Stimulated activated CD8-positive, alpha-beta memory T cell treated with anti-CD3 and anti-CD28 coated beads, Interleukin-15, amount 100 ng/mL, for 48 hours (primary cell): ENCODE measurements at places on chromosomes 16 and 17.

DNA sequence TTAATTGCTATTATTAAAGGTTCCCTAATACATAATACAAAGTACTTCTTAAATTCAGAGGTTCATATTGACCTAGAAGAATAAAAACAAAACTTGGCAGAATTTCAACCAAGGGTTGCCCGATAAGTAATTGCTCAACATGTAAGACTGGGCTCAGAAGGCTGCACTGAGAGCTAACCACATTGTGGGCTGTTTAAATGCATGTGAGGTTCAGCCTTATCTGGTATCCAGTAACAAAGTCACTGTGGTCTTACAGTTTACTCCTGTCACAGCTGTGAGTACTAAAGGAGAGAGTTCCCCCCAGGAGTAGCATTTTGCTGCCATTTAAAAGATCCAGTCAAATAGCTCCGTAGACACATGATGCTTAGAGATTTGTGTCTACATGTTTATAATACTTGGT is 1.6 kb upstream of the DHRS11 start:
- no peak for DNase-seq

- DNase-seq = no peak
Observed at GRCh38 chr17:7897090-7897489, 8.5 kb downstream of the CHD3 start.

DNA sequence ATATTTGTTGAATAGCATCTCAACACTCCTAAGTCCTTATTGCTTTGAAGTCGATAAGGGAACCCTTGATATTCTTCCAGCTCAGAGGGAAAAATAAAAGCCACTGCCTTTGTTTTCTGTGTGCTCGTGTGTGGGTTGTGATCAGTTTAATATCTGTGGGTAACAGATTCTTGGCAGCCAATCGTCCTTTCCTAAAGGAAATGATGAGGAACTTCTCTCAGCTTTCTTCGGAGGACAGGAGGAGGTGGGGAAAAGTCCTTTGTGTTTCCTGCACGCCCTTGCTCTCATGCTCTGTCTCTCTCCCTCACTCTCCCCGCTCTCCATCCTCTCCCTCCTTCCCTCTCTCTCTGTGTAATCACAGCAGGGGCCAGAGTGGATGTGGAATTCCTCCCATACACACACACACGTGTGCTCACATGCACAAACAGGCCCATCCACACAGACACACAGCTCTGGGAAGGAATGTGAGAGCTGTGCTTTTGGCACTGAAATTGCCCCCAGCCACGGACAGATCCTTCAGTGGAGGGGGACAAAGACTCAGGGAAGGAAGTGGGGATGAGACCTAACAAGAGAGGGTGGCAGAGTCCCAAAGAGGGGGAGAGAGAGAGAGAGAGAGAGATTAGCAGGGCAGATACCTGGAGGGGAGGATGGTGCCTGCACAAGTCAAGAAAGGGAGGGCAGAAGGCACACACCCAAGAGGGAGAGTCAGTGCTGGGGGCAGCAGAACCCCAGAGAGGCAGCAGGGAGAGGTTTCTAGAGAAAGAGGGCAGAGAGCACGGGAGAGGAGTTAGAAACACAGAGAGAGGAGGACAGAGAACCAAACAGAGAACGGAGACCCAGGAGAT is 83.5 kb upstream of the PLCG2 start:
- no peak for DNase-seq

- no peak for DNase-seq
Observed at GRCh38 chr16:72807245-72807644, 240.7 kb downstream of the ZFHX3 start.

DNA sequence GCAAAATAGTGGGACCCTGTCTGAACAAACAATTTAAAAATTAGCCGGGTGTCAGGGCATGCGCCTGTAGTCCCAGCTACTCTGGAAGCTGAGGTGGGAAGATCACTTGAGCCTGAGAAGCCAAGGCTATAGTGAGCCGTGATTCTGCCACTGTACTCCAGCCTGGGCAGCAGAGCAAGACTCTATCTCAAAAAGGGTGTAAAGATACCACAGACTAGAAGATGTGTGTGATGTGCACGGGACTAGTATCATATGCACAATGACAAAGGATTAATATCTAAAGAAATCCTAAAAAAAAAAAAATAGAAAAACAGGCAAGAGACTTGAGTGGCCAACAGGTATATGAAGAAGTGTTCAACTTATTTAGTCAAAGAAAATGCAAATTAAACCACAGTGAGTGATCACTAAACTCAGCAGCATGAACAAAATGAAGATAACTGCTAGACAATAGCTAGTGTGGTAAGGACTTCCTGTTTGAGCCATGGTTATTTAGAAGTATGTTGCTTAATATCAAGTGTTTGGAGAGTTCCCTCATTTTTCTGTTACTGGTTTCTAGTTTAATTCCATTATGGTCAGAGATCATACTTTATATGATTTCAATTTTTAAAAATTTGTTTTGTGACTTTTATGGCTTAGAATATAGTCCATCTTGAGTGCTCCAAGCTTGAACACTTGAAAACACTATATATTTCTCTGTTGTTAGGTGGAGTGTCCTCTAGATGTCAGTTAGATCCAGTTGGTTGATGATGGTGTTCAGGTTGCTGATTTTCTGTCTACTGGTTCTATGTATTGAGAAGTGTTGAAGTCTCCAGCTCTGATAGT is 14.7 kb upstream of the SLX4 start:
- DNase-seq = no peak

GRCh38 chr16:1902547-1903219 is 15.5 kb downstream of the HS3ST6 start:
- no peak for DNase-seq

DNA sequence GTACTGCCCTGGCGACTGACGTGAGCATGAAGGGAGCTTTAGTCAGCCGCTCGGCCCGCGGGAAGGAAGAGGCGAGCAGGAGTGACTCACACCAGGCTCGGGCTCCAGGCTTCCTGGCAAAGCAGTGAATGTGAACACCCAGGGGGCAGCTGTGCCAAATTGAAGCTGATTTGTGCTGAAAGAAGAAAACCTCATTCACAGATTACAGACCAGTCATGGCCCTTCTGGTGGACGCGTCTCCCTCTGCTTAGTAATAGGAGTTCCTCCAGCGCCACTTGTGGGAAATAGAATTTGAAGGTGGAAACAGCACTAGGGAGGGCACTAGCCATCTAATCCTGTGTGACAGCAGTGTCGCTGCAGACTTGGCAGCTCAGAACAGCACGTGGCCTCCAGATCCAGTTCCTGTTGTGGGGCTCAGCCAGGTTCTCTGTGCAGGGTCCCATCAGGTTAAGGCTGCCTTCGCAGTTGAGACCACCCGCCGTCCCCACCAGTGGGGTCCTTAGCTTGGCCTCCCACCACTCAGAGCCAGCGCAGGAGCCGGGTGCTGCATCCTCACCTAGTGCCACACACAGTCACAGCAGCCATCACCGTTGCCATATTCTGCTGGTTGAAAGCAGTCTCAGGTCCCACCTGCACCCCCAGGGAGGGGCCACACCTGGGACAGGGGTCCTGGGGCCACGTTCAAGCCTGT is 164.5 kb upstream of the CHMP6 start:
- no peak for DNase-seq

GRCh38 chr17:63931981-63932561 is at the start of gene CD79B:
CD79B (minus strand) TSS chr17:63932331; CDS start chr17:63932261, 70 bp downstream.
- DNase-seq = peak; percentile 13

DNA sequence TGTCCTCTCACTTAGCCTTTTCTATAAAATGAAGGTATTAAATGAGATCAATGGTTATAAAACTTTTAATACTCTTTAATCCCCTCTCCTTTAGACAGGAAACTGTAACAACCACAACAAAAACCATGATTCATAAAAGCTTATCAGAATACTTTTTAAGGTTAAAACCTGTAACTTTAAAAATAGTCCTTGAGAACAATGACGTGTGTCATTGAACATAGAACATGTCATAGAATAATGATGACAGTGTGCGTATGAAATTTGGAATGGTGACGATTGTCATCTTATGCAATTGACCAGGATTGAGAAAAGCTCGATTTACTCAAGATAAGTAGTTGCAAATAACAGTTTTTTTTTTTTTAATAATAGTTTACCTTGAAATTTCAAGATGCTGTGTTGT is 94.1 kb downstream of the PLCG2 start:
- DNase-seq = no peak

- peak; percentile 58 for DNase-seq
Observed at GRCh38 chr16:11140098-11140375, 116.0 kb downstream of the SOCS1 start.

DNA sequence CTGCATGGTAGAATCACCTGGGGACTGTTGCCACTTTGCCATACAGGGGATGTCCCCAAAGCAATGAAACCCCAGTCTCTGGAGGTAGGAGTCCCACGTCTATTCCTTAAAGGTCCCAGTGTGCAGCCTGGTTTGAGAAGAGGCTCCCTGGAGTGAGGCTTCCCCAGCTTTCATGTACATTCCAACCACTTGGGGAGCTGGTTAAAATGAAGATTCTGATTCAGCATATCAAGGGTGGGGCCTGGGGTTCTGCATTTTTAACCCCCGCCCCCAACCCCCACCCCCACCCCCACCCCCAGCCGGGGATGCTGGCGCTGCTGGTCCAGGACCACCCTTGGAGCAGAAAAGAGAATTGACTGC is 241.2 kb downstream of the FOXL1 start:
- no peak for DNase-seq

GRCh38 chr16:17261197-17261858 is 209.4 kb downstream of the XYLT1 start:
- no peak for DNase-seq

DNA sequence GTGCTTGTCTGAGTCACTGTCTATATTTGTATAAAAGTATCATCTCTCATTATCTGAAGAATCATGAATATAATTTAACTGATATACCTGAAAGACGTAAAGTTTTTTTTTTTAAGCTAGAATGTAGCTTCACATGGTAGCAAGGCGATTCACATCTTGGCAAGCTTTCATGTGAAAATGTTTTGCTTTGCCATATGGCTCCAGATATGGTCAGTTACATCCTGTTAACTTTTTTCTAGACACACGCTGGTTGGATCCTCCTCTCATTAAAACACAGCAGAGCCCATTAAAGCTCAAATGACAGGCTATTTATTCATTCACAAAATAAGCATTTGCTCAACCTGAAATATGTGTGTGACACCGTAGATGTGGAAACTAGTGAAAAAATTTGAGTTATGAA is 412.8 kb downstream of the KIF2B start:
- DNase-seq = no peak

DNA sequence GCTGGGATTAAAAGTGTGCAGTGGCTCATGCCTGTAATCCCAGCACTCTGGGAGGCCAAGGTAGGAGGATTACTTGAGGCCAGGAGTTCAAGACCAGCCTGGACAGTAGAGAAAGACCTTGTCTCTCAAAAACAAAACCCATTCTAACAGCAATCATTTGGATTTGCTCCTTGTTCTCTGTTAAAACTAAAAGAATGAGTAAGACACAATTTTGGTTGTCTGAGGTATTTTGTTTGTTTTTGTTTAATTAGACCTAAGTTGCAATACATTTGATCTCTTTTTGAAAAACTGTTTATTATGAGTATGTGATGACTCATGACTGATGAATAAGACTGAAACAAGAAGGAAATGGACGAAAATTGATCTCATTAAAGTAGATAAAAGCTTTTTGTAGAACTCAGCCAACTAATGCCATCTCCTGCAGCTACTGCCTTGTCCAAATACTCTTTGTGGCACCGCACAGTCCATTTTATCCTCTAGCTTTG is 29.0 kb downstream of the GLG1 start:
- no peak for DNase-seq

- no peak for DNase-seq
Observed at GRCh38 chr17:18187226-18187625, 3.6 kb downstream of the ALKBH5 start.

DNA sequence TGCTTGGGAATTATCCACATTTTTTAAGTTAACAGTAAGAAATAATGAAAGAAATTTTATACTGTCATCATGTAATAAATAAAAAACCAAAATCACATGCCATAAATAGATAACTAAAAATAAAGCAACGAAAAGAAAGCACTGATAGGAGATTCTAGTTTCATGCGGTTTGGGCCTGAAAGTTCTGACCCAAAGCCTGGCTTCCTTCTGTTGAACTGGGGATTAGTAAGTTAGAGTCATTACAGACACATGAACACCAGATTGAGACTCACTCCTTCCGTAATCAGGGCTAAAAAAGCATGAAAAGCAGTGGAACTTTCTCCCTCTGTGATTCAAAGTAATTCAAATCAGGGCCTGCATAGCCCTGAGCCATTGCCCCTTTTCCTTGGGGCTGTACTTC is 13.2 kb upstream of the SLC6A2 start:
- no peak for DNase-seq

GRCh38 chr17:79332011-79332554 is 257.5 kb downstream of the ENGASE start:
- DNase-seq = no peak

DNA sequence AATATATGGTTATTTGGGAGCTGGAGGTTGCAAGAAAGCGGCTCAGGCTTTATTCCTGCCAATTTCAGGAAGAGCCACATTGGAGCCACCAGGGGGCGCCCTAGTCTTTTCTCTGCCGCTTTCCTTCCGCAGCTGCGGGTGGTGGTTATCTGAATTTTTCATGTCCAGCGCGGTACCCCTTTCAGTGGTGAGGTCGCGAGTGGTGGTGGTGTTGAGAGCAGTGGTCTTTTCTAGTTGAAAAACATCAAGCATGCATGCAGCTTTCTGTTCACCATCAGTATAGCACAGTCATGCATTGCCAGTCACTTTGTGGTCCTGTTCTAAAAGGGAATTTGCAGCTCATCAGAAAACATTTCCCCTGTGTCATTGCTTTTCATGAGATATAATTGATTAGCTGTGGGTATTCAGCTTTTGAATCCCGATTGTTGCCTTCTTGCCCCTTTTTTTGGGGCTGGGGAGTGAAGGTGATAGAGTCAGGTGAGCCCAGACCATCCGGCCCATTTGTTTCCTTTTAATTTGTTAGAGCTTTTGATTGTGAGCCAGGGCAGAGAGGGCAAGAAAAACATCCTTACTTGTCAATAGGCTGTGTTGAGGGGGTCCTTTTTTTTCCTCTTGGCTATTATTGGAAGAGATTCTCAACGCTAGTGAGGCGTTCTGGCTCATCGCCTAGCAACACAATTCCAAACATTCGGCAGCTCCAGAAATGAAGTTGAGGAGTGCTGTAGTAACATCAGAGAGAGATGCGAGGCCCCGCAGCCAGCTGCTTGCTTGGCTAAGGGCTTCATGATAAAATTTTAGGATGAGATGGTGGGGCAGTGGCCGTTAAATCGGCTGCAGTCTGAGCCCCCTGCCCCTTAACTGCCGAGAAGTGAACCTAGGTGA is 119.0 kb downstream of the SNX29 start:
- no peak for DNase-seq

DNA sequence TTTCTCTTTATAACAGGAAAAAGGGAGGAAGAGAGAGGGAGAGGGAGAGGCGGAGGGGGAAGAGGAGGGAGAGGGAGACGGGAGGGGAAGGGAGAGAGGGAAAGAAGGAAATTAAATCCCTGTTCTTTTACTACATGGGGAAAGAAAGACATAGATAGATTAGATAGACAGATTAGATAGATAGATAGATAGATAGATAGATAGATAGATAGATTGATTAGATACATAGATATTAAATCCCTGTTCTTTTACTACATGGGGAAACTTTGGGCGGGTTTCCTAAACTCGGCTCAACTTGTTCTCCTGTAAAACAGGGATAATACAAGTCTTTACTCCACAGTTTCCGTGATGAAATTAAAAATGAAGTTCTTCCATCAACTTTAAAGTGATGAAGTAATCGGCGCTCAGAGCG is 661 bp downstream of the RFWD3 start:
- no peak for DNase-seq

GRCh38 chr16:89004209-89004831 is 27.3 kb upstream of the CBFA2T3 start:
- no peak for DNase-seq

GRCh38 chr17:3885970-3886369 is 6.9 kb downstream of the CAMKK1 start:
- DNase-seq = no peak
